ENCODE measurements at places on chromosomes 7 and 10.
A peak's percentile ranks its signal among the peaks of the same experiment; 100 is the strongest.

- no peak for DNase-seq
Measured at GRCh38 chr7:6228361-6229229, 43.8 kb downstream of the CYTH3 start.

DNA sequence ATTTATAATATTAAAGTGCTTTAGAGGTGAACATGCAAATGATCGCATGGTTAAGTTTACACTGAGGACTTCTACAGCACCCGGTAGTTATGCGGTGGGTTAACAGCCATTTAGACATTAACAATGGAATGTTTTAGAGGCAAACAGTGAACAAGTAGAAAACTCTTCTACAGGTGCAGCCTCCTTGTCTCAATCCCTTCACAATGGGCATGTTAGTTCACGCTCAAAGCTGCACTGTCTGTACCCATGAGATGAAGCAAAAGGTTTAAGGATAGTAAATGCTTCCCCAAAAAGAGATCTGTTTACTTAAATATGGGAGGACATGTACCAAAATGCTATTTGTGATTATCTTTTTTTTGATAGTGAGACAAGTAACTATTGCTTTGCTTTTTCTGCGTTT lies 25.1 kb downstream of the PUS7 start:
- DNase-seq = no peak

DNA sequence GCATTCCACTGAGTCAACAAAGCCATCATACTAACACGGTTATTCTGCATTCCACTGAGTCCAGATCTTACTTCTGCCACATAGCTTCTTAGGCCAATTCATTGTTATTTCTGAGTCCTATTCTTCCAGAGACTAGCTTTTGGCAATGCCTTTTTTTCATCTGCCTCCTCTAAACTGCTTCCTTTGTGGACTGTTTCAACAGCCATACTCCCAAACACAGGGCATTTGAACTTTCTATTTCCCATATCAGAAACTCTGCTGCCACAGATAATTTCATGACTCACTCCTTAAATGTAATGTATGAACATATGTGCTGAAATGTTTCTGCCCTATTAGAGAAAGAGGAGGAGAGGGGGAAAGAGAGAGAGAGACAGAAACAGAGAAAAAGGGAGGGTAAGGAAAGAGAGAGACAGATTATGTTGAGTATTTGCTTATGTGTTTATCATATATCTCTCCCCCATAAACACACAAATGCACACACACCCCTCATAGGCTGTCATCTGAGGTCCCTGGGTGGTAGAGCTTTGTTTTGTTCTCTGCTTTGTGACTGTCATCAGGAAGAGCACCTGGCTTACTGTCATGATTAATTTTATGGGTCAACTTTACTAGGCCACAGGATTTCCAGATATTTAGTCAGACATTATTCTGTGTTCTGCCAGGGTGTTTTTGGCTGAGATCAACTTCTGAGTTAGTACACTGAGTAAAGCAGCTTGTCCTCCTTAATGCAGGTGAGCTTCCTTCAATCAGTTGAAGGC lies 308.0 kb upstream of the KCND2 start:
- DNase-seq = peak; percentile 19

- DNase-seq = no peak
Measured at GRCh38 chr7:133529861-133530260, 277.0 kb downstream of the EXOC4 start.

- DNase-seq = peak; percentile 79
Measured at GRCh38 chr10:27661514-27662286, 83.9 kb downstream of the MKX start.

Measured in A172 (cell line).